ENCODE measurements at places on chromosomes 16 and 17.

GRCh38 chr17:26774291-26775218 lies 519.4 kb upstream of the WSB1 start:
- DNase-seq, result no peak

DNA sequence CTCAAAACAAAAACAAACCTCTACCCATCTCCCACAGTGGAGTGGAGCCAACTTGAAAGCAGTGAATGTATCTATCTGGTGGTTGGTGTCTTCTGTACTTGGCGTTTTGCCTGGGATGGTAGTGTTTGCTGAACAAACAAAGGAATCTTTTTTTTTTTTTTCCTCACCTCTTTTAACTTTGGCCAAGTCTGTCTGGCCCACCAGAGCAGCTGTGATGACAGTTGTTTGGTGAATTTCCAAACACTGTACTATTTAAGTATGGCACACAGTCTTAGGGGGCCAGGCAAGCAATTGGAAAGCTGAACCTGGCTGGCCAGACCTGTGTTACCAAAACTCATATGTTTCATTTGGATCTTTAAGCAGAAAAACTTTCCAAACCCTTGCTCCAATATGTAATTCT lies 101.8 kb upstream of the CDH13 start:
- no peak for DNase-seq

GRCh38 chr17:48483004-48483403 lies 47.8 kb downstream of the HOXB1 start:
- DNase-seq, result no peak

GRCh38 chr17:60720763-60721531 lies 43.3 kb downstream of the BCAS3 start:
- peak; percentile 51 for DNase-seq

DNA sequence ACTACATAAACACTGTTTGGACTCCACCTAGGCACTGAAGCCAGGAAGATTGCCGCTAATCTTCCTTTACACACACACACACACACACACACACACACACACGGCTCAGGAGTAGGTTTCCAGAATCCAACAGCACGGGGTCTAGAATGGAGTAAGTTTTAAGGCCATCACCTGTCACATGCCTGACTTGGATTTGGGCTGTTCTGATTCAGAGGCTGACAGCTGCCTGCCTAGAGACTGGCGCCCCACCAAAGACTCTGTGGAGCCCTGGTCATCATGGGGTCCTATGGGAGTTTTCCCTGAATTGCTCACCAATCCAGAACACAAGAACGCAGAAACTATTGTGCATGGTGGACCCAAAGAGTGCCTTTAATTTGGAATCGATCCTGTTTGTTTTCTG lies 10.9 kb downstream of the CDRT4 start:
- no peak for DNase-seq

GRCh38 chr17:80772906-80773242 lies 218.8 kb upstream of the CHMP6 start:
- DNase-seq, result no peak

DNA sequence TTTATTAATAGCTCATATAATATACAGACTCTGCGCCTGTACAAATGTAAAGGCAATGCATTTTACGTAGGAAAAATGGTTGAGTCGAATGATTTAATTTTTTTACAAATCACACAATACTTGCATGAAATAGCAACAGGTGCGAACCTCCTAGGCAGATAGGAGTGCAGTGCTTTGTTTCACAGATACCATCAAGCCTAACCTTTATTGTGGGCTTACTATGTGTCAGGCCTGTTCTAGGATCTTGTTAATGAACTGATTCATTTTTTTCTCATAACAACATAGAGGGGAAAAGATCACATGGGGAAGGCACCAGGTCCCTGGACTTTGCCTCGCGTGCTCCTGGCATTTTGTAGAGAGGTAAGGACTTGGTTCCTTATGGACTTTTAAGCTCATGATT lies 107.8 kb downstream of the PRKCB start:
- DNase-seq, result no peak
